ENCODE measurements at places on chromosomes 6 and 20.

DNA sequence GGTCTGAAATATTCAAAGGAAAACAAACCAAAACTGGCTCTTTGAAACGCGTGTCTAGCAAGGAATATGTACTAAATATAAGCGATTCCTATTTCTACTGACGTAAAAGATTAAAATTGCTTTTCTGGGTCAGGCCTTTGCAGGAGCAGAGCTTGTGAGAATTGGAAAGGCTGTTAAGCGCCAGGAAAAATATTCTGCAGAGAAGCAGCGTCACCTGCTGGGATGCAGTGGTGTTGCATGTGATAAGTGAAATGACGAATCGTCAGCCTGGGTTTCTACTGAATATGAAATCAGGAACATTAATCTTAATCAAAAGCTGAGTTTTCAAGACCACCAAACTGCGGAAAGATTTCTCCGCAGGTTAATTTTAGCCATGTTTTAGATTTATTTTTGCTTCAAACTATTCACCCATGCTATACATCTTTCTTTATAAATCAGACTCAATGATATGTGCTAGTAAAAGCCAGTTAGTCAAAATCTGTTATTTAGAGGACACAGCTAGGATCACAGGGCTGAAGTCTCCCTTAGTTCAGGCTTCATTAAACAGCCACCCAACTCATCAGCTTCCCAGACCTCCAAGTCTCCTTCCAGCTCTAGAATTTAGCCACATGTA, 67.4 kb downstream of the ALDH8A1 start:
- peak; percentile 46 for DNase-seq

- no peak for DNase-seq
Observed at GRCh38 chr6:35955071-35955470, 34.2 kb upstream of the SRPK1 start.

- no peak for DNase-seq
Observed at GRCh38 chr6:126010040-126010439, 23.7 kb downstream of the TRMT11 start.

GRCh38 chr6:4363656-4364055, 228.3 kb upstream of the ECI2 start:
- no peak for DNase-seq
